ENCODE measurements at places on chromosomes 1 and 21. TPM values are rescaled to one million over a fixed set of nuclear protein-coding genes. Genes with fewer than 3 reads are reported as not detected.

TMEM81 gene
- 3.2 TPM for total RNA-seq

FCRLB gene
- total RNA-seq, result not detected

TRIM46 gene
- 6.3 TPM for total RNA-seq

CLIC6 gene
- 0.14 TPM for total RNA-seq

SH3BGR gene
- 3.1 TPM for total RNA-seq

RAB13 gene
- 2.9 TPM for total RNA-seq

GALNT2 gene
- 51.0 TPM for total RNA-seq

OR2T5 gene
- not detected for total RNA-seq

RAB7B gene
- not detected for total RNA-seq

RNU5D-1 gene
- total RNA-seq, result not detected

B3GALT6 gene
- total RNA-seq, result 15.5 TPM

ZNF496 gene
- total RNA-seq, result 10.6 TPM

IVL gene
- not detected for total RNA-seq

ANKRD34A gene
- total RNA-seq, result 4.7 TPM
